ENCODE measurements at places on chromosomes 5 and 9.

- DNase-seq = no peak
Observed at GRCh38 chr9:135103931-135104639, 16.6 kb downstream of the OLFM1 start.

DNA sequence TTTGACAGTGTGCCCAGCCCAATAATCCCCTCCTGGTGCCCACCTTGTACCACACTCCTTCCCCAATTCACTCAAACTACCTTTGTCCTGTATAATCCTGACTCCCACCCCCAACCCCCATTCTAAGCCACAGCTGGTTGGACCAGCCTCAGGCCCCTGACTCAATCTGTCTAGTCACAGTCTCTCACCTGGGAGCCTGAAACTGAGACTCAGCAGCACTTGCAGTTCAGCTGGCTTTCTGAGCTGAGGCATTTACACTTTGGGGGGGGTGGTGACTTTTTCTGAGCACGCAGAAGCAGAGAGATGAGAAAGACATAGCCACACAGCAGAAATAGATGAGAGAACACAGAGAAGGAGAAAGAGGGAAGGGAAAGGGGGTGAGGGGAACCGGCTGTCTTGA, 247.3 kb downstream of the MAN2A1 start:
- DNase-seq = no peak

- no peak for DNase-seq
Observed at GRCh38 chr5:143659599-143660238, 152.2 kb upstream of the HMHB1 start.

DNA sequence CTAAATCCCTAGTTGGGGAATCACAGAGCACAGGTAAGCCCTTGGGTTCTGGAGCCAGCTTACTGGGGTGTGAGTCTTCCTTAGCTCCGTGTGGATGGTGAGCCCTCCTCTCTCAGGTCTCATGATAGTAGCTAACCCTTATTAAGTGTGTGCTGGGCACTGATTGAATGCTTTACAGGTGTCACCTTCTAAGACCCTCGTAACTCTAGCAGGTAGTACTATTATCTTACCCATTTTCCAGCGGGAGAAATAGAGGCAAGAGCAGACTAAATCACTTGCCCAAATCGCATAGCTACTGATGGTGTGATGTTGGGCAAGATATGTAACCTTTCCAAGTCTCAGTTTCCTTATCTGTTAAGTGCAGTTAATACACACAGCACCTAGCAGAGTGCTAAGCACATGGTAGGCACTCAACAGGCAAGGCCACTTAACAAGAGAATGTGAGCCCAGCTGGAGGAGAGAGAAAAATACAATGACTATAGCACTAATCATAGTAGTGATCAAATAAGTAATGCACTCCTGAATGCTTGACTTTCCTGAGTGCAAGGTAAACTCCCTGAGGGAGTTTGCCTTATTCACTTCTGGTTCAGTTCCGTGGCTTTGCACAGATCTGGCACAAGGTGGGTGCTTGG, at the start of gene DCANP1:
DCANP1 (minus strand) TSS at position 51 of the 632 bp plus-strand sequence. CDS start 240 bp downstream, outside the sequence.
- DNase-seq = no peak

GRCh38 chr5:668283-668995, 24.7 kb downstream of the TPPP start:
- DNase-seq = no peak

GRCh38 chr5:142810081-142810480, 39.9 kb downstream of the ARHGAP26 start:
- no peak for DNase-seq

DNA sequence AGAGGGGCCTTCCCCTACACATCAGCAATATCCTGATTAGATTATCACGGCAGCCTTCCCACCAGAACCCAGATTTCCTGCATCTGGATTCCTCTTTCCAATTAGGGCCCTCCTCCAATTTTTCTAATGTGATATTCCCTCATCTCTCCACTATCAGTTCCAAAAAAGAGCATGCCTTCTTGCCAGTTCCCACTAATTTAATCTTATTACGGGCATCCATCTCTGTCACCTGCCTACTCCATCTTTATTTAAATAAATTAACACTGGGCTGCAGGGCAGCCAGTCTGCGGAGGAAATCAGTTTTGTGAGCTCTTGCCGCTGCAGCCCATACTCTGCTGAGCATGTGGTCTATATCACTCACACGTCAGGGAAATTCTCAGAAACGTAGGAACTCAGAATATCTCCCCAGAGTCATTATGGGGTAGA, 16.6 kb upstream of the FBP2 start:
- no peak for DNase-seq

GRCh38 chr9:78582821-78583220, 285.9 kb downstream of the PSAT1 start:
- DNase-seq = no peak

GRCh38 chr9:114122136-114123027, 23.3 kb upstream of the KIF12 start:
- DNase-seq = no peak

DNA sequence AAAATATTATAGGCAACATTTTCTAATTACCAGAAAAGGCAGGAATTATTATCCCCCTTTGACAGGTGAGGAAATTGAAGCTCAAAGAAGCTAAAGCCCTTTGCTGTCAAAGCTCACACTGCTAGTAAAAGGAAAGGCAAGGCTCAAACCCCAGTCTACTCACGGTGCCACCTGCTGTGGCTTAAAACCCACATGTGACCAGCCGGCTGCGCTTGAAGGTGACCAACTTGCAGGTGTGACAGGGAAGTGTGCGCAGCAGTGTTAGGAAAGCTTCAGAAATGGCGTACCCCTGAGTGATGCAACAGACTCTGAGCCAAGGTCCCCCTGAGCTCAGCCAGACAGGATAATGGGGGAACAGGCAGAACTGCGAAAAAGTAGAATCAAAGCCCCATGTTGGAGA, 45.2 kb downstream of the PAX5 start:
- DNase-seq = no peak
